Adrenal gland (tissue), 19 donors: ENCODE measurements at places on chromosomes 4 and X. TPM values are rescaled to one million over a fixed set of nuclear protein-coding genes. Genes with fewer than 3 reads are reported as not detected.

GRCh38 chr4:37595875-37596680, 90.1 kb downstream of the RELL1 start:
- no peak for DNase-seq

DNA sequence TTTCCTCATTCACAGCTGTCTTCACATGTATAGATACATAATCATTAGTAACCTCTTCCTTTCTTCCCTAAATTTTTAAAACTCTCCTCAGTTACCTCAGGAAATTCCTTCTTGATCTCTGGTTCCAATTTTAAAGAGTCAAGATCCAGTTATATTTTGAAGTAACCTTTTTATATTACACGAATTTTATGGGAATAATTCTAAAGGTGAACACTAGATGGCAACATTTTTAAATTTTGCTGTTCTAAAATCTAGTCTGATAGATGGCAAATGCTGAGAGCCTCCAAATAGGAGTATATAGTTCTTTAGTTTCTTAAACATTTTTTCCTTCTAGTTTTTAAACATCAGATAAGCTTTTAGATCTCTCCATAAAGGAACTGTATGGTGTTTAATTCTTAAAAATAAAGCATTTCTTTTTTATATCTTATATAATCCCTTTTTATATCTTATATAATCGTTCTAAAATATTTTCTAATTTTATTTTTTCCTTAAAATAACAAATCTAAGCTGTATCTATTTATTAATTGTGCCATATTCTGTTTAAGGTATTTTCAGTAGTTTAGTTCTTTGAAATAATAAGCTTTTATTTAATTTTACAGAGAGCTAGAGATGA, 37.9 kb upstream of the PAPSS1 start:
- DNase-seq, result no peak

- no peak for DNase-seq
Observed at GRCh38 chrX:9662148-9662547, 103.5 kb downstream of the GPR143 start.

DNA sequence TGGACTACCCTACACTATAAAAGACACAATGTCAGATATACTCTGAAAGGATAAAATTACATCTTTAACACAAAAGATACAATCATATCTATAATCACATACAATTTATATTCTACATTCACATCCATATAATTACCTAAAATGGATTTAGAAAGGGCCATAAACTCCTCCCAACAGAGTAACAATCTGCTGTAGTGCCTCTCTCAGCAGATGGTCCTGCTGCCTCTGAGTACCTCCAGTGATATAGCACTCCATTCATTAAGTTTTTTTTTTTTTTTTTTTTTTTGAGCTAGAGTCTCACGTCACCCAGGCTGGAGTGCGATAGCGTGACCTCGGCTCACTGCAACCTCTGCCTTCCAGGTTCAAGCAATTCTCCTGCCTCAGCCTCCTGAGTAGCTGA, 7.4 kb downstream of the ANKRD37 start:
- no peak for DNase-seq

GRCh38 chrX:120768681-120769080, 107.0 kb downstream of the CT47B1 start:
- DNase-seq, result no peak

SLC9B2 gene
- polyA plus RNA-seq, result 13.3 TPM

C4orf50 gene
- 0.27 TPM for polyA plus RNA-seq

DNA sequence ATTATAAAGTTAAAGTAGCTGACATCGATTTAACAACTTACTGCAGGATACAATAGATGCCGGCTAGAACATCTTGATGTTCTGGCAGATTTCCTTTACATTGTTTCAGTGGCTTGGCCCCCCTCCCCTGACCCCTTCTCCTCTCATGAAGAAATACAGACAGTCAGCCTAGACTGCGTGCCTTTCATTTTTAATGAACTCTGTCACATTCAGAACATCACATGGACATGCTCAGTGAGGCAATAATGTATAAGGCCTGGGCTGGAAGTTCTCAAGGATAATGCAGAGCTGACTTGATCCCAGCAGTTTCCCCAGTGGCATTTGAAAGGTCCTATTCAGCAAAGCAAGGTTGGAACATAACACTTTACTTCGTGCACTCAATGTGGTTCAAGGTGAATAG, 239.2 kb downstream of the ANK2 start:
- DNase-seq, result no peak

- no peak for DNase-seq
Observed at GRCh38 chrX:118626346-118626745, 101.1 kb upstream of the IL13RA1 start.

EFHC2 gene
- 0.64 TPM for polyA plus RNA-seq

DNA sequence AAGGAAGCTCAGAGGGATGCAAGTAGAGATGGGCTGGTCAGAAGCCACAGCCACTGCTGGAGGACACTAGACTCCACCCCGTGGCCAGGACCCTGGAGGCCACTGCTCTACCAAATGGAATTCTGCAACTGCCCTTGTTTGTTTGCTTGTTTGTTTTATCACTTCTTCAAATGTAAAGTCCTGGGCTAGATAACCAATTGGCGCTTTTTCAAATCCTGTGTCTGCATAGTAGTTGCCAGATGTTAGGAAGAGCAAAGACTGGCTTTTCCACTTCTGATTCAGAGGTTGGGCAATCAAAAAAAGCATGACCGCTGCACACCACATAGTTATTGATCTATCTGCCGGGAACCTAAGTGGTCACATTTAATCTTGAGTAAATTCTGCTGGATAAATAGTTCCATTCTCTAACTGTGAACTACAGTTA, 255.2 kb upstream of the SFRP2 start:
- no peak for DNase-seq

DNA sequence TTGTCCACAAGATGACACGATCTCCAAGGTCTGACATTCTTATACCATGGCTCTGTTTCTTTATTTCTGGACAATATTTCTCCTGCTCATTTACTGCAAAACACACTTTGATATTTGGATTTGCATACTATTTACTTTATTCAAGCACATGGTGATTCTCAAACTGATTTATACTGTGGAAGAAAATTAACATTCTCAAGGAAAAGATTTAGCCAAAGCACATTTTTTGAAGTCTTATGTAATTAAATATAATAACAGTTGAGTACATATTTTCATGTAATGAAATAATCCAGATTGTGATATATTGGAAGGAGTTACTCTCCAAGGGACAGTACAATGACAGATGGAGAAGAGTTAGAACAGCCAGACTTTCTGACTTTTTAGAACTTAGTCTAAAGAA, 155.8 kb upstream of the CT83 start:
- DNase-seq, result no peak

- no peak for DNase-seq
Observed at GRCh38 chr4:8837181-8837841, 34.3 kb downstream of the HMX1 start.

DNA sequence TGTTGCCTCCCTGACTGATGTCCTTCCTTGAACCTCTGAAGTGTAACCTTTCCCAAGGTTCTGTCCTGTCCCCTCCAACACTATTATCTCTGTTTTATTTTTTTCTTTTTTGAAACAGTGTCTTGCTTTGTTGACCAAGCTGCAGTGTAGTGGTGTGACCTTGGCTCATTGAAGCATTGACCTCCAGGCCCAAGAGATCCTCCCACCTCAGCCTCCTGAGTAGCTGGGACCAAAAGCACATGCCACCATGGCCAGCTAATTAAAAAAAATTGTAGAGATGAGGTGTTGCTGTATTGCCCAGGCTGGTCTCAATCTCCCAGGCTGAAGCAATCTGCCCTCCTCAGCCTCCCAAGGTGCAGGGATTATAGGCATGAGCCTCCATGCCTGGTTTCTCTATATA, 59.0 kb downstream of the EDA start:
- no peak for DNase-seq

DNA sequence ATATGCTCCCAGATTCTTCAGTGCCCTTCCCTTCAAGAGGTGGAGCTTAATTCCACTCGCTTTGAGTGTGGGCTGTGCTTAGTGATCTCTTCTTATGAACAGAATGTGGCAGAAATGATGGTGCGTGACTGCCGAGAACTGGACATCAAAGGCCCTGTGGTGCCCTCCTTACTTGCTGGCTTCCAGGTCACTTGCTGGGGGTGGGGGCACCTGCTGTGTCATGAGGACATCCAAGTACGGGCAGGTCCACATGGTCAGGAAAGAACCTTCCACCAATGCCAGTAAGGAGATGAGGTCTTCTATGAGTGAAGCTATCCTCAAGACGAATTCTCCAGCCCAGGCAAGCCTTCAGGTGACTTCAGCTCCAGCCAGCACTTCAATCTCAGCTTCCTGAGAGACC, 95.8 kb downstream of the FAM53A start:
- no peak for DNase-seq

BEX3 gene
- polyA plus RNA-seq, result 431 TPM

JCHAIN gene
- 124 TPM for polyA plus RNA-seq

DNA sequence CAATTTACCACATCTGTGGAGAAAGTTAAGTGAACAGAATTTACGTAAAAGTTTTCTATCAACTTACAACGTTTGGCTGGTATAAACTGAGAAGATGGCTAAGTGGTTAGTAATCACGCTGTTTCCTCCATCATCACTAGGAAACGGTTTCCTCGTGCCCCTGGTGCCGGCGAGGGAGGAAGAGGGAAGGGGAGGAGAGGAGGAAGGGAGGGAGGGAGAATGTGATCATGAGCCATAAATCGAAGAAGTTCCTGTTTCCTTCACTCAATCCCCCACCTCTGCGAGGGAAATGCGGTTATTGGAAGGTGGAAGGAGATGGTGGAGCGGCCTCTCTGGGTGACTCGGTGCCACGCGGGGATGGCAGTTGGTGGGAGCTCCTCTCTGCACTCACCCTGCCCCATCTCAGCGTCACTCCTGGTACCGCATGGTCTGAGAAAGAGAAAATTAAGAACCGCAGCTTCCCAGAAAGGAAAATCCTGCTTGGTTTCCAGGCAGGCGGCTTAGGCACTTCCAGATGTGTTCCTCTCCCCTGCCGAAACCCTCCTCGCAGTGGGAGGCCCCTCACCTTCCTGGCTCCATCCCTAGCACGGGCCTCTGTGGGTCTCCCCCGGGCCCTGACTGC, 216.8 kb downstream of the AFAP1 start:
- no peak for DNase-seq

DNA sequence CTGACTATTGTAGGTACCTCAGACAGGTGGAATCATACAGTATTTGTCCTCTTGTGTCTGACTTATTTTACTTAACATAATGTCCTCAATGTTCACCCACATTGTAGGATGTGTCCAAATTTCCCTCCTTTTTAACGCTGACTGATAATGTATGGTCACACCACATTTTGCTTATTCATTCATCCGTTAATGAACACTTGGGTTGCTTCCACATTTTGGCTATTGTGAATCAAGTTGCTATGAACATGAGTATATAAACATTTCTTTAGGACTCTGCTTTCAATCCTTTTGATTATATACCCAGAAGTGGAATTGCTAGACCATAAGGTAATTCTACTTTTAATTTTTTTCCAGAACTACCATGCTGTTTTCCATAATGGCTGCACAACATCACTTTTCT, 87.0 kb upstream of the NDP start:
- no peak for DNase-seq

DNA sequence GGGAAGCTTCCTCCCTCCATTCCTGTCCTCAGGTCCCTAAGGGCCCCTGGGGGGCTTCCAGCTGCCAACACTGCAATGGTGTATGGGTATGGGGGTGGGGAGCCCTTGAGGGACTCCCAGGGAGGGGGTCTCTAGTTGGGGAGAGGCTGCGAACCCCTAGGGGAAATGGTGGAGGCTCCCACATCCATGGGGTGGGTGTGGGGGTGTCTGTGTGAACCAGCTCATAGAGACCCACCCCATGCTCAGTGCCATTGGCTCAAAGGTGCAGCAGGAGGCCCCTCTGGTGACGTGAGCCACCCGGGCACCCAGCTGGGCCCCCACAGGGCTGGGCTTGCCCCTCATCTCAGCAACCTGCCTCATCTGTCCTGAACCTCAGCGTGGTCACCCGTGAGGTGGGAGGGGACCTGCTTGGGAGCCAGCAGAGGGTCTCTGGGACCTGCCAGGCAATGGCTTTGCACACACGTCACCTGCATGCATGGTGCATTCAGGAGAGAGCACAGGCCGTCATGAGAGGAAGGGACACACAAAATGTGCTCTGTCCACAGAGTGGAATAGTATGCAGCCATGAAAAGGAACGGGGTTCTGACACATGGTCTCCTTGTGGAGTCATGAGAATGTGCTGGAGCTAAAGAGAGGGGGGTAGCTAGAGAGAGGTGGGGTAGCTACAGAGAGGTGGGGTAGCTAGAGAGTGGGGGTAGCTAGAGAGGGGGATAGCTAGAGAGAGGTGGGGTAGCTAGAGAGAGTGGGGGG, 22.7 kb upstream of the PLCXD1 start:
- no peak for DNase-seq

DNA sequence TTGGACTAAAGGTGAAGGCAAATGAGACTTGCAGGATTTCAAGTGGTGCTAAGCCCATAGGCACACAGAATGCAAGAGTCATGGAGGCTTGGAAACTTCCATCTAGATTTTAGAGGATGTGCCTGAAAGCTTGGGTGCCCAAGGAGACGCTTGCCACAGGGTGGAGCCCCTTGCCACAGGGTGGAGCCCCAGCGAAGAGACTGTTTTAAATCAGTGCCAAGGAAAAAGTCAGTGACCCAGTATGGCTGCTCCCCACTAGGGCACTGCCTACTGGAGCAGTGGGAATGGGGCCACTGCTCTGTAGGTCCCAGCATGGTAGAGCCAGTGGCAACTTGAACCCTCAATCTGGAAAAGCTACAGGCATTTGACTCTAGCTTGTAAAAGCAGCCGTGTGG, 794.2 kb upstream of the LCORL start:
- no peak for DNase-seq

VCX2 gene
- not detected for polyA plus RNA-seq

- no peak for DNase-seq
Observed at GRCh38 chr4:137626942-137627738, 94.8 kb upstream of the PCDH18 start.

PNMA6F gene
- polyA plus RNA-seq, result 0.30 TPM

GRCh38 chr4:2457481-2458295, 11.2 kb upstream of the RNF4 start:
- DNase-seq, result no peak

DNA sequence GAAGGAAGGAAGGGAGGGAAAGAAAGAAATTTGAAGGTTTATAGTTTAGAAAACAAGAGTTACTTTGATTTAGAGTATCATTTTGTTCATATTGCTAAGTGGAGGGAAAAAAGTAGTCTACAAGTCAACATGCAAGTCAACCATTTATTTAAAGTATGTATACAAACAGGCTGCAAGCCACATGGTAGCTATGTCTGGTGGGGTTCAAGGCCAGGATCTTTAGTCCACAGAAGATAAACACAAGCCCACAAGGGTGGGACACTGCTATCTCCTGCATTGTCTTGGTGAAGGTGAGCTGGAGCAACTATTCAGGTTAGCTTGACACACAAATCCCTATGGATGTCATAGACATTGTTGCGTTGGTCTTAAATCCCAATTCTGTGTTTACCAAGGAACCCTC, 71.4 kb downstream of the ABCG2 start:
- no peak for DNase-seq

- no peak for DNase-seq
Observed at GRCh38 chrX:10582215-10582733, 38.1 kb downstream of the MID1 start.

- DNase-seq, result no peak
Observed at GRCh38 chr4:80229590-80229989, 32.3 kb downstream of the PRDM8 start.

MBNL3 gene
- polyA plus RNA-seq, result 18.0 TPM

COX7B2 gene
- not detected for polyA plus RNA-seq

SPANXB1 gene
- not detected for polyA plus RNA-seq

IL9R gene
- polyA plus RNA-seq, result 0.32 TPM

EXOC1L gene
- 0.17 TPM for polyA plus RNA-seq
